ENCODE measurements at places on chromosomes 6 and 20.

- DNase-seq = no peak
Observed at GRCh38 chr6:87806635-87807034, 104.6 kb upstream of the AKIRIN2 start.

DNA sequence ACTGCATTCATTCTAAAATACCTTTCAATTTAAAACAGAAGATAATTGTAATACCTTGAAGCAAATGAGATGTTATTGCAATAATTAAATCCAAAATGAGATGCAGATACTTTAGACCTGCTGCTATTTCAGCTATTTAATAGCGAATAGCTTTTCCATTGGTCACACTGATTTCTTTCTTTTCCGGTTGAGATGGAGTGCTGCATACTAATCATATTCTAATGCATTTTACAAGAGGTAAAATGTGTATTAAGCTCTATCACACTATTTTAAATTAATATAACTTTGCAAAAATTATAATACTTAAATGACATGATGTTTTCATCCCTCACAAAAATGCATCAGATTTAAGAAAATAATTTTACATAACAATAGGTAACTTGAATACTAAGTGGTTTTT is 74.0 kb downstream of the ADGRB3 start:
- DNase-seq = no peak

DNA sequence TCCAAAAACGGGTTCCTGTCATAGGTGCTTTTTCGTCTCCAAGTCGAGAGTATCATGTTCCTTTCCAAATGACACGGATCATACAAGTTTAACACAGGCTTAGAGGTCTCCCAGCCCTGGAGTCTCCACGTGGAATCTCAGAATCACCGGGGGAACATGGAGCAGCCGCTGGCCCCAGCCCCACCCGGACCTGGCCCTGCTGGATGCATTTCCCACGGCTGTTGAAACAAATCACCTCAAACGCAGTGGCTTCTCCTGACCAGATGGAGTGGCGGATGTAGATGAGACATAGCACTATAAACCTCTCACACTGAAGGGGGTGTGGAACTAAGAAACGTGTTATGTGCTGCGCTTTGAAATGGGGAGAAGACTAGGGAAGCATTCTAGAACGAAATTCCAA is 70.0 kb upstream of the FRMD1 start:
- no peak for DNase-seq

DNA sequence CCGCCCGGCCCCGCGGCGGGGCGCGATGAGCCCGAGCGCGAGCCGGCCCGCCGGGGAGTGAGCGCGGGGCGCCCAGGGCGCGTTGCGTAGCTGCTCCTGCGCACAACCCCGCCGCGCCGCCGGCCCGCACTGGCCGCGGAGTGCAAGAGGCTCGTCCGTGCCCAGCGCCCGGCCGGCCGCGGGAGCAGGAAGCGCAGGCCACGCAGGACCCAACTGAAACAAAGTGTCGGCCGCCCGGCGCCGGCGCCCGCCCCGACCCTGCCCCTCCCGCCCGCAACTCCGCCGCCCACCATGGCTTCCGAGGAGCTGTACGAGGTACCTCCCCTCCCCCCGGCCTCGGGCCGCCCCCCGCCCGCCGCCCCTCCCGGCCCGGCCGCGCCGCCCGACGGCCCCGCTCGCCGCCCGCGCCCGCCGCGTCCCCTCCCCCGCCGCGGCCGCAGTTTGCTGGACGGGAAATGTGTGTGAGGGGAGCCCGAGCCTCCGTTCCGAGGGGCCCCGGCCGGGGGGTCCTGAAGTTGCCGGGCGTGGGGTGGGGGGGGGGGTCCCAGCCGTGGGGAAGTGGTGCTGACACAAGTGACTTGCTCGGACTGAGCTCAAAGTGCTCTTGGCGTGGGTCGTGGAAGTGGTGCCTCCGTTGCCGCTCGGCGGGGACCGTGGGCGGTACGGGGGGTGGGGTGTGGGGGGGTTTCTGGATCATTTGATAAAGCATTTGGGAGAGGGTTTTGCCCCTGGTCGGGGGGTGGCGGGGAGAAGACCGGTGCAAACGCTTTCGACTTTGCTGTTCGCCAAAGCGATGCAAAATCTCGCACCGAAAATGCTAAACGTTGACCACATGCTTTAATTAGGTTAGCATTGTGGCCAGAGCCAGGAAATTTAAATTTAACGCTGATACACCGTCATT is 539 bp downstream of the CDYL start:
- DNase-seq = peak; percentile 28

DNA sequence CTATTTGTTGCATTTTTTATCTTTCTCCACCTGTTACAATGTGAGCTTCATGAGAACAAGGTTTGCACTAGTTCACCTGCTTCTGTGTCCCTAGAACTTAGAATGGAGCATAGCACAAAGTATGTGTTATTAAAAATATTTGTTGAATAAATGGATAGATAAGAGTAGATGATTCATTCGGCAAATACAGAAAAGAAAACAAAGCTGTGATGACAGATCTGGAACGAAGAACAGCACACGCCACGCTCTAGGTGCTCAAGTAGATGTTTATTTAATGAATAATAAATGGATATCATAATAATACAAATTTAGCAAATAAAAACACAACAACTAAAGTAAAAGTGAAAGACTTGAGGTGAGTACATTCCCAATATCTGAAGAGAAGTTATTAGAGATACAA is 273.1 kb downstream of the HAO1 start:
- no peak for DNase-seq

- no peak for DNase-seq
Observed at GRCh38 chr20:58019850-58020625, 208.4 kb downstream of the ANKRD60 start.

GRCh38 chr6:131366223-131366622 is 206.8 kb upstream of the ARG1 start:
- no peak for DNase-seq

DNA sequence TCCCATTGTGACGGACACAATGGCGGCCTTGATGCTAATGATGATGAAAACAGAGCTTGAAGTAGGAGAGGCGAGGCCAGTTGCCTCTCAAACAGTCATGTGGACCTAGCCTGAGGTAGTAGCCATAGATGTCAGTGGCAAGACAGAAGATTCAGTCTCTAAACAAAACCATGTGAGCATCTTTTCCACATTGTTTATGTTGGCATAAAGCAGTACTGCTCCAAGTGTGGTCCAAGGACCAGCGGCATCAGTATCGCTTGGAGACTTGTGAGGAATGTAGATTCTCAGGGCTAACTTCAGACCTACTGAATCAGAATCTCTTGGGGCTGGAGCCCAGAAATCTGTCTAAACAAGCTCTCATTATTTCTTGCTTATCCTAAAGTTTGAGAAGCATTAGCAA is 312.8 kb upstream of the JAG1 start:
- no peak for DNase-seq

All from HTR-8/SVneo (cell line).